ENCODE measurements at places on chromosomes 1 and 21. TPM values are rescaled to one million over a fixed set of nuclear protein-coding genes. Genes with fewer than 3 reads are reported as not detected.
A peak's percentile ranks its signal among the peaks of the same experiment; 100 is the strongest.

- no peak for DNase-seq
These were observed 56.2 kb downstream of the C1orf185 start for GRCh38 chr1:51158263-51158662.

Gene CACHD1
- total RNA-seq, result 12.8 TPM

DNA sequence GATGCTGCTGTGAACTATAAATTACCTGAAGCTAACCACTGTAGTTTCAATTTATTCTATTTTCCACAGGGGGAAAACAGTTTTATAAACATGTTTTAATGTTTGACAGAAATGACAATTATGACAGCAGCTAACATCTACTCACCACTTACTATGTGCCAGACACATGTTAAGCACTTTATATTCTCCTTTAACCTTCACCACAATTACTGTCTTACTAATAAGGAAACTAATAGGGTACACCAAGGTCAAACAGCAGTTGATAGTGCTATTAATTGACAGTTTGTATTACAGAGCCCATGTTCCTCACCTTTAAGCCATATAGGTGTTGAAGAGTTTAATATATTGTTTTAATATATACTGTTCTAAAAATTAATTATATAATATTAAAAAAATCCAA is 146.4 kb downstream of the EVI5 start:
- DNase-seq, result no peak

DNA sequence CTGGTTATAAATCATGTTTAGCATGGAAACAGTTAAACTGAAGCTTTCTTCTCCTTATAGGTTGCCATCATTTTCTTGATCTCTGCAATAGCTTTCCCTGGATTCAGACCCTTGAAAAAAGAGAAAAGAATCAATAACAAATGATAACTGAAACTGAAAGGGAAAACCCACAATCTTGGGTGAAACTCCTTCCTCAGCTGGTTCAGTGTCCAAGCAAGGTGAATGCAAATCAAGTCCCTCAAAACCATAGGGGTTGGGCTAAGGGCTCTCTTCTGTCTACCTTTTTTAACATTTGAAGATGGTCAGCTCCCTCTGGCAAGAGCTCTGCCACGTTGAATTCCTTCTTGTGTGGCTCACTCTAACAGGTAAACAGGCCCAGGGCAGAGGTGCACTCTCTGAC is 7.1 kb upstream of the ATP13A2 start:
- no peak for DNase-seq

DNA sequence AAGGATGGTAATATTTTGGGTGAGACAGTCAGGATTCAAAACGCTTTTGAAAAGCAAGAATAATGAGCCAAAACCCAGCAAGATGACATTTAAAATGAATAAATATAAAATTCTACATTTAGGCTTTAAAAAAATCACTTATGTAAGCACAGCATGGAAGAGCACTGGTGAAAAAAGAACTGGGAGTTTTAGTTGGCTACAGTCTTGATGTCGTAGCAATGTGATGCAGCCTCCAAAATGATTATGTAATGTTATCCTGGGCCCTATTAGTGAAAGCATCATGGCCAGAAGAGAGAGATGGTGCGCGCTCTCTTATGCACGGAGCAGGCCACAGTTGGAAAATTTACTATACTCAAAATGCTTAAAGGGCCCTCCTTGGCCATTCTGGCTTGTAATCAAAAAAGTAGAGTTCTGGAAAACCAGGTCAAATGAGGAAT is 5.1 kb downstream of the KCNJ9 start:
- no peak for DNase-seq

DNA sequence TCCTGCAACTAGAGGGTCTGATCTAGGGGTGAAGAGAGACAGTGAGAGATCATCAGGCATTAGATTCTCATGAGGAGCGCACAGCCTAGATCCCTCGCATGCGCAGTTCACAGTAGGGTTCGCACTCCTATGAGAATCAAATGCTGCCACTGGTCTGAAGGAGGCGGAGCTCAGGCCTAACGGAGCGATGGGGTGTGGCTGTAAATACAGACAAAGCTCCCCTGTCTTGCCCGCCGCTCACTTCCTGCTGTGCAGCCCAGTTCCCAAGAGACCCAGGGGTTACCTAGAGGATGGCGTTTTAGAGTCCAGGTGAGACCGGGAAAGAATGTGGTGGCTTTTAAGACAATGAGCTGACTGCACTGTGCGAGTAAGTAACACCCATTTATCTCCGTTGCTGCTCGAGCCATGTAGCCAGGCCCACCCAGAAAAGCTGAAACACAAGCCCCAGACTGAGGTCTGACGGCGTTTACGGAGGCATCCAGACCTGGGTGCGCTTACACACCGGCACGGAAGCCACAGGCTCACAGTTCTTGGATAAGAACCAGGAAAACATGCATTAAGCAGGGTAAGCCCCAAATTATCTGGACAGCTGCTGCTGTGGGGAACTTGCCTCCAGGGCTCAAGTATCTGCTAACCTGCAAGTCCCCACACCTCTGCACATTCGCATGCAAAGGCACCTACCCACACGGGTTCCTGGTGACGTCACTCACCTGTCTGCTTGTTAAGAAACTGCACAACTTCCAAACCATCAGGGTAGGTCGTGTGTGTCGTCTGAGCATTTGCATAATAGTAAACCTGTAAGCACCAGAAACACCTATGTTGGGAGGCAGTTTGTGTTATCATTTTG is 12.5 kb downstream of the TCP10L start:
- DNase-seq, result no peak

Gene CEP170
- total RNA-seq, result 85.6 TPM

Gene ITLN2
- not detected for total RNA-seq

Gene ERG
- 8.6 TPM for total RNA-seq

Gene LCE6A
- total RNA-seq, result not detected

Gene RNU1-1
- total RNA-seq, result under 0.01 TPM

Gene UTS2
- total RNA-seq, result not detected

GRCh38 chr1:24491577-24492360 is 10.9 kb upstream of the RCAN3 start:
- DNase-seq, result no peak

DNA sequence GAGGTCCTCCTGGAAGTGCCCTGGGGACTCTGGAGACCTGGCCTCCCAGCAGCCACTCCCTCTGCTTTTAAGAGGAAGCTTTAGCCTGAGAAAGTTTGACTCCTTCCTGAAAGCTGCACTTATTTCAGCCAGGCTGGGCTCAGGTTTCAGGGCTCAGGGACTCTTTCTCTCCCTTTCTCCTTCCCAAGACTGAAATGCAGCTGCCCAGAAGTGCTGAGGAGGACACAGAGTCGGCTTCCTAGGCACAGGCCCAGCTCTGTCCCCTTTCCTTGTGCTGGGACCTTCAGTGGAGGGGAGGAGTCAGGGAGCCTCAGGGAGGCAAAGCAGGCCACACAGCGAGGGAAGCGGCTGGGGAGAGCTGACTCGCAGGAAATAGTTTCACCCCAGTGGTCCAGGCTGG is 137.3 kb downstream of the NAV1 start:
- peak; percentile 88 for DNase-seq

Gene LRRC38
- total RNA-seq, result 14.0 TPM

GRCh38 chr21:26115305-26115704 is 55.3 kb downstream of the APP start:
- peak; percentile 61 for DNase-seq
